ENCODE measurements at places on chromosomes 2 and 18.

DNA sequence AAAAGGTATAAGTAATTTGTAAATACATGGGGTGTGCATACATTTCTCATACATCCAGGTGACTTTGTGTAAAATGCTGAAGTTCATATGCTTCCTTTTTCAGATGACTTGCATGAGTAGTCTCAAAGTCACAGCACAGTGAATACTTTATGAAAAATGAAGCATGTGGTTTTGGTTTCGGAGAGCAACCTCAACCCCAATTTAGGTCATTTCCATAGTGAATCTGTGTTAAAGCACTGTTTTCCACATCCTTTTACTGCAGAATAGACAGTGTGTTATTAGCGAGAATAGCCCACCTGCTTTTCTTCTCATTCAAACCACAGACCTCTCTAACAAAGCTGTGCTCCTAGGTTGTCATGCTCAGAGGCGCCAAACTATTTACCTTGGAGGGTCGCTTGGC, 204.4 kb upstream of the RASGRP3 start:
- no peak for DNase-seq

DNA sequence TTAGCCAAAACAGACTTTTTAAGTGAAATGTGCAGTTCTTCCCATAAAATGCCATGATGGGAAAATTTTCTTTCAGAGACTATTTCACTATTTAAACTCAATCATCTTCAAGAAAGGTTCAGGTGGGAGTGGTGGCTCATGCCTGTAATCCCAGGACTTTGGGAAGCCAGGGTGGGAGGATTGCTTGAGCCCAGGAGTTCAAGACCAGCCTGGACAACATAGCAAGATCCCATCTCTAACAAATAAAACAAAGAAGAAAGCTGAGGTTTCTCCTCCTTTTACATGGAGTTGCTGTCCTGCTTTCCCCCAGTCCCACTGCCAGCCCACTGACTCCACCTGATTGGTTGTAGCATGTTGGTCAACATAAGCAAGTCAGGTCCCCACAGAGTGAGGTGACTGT, 25.8 kb upstream of the SOS1 start:
- DNase-seq: no peak

GRCh38 chr2:121359170-121359569, 74.2 kb upstream of the TFCP2L1 start:
- DNase-seq: no peak

DNA sequence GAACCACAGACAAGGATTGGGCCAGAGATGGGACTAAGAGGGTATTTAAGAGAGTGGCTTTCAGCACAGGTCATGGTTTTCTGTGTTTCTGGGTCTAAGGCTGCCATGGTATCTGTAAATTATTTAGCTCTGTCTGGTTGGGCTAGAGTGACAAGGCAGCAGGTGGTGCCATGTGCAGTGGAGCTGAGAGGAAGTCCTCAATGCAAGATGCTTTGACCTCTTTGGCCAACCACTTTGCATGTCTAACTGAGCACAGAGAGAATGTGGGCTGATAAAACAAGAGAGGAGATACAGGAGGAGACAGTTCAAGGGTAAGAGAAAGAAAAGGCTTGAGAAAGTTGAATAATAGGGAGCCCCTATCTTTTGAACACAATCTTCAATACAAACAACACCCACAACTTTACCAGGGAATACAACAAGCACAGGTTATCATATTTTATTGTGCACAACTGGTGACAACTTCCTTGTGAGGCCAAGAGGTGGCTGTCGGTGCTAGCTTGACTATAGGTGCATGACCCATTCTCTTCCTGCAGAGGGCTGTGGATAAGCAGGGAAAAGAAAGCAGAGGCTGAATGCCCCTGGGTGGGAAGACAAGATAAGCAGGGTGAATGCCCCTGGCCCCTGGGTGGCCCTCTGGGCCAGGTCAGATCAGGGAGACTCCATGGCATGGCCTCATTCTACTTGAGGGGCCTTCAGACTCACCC, 12.3 kb downstream of the FLACC1 start:
- no peak for DNase-seq

DNA sequence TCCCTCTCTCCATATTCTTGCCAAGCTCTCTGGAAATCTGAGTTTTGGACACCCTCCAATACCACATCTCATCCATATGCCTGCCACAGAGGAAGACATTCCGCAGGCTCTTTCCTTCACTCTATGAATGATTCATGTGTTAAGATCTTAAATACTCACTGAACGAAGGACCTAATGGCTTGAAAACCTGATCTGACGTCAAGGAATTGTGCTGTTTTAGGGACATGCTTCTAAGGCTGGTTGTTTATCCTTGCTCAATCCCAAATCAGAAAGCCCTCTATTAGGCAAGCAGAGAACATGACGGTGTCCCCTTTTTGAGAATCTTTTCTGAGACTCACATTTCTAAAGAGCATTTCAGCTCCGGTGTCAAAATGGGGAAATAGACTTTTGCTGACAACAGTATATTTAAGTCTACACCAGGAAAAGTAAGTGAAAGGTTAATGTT, 83.7 kb upstream of the GALNT5 start:
- no peak for DNase-seq

GRCh38 chr2:30867385-30867784, 60.1 kb upstream of the CAPN13 start:
- no peak for DNase-seq

DNA sequence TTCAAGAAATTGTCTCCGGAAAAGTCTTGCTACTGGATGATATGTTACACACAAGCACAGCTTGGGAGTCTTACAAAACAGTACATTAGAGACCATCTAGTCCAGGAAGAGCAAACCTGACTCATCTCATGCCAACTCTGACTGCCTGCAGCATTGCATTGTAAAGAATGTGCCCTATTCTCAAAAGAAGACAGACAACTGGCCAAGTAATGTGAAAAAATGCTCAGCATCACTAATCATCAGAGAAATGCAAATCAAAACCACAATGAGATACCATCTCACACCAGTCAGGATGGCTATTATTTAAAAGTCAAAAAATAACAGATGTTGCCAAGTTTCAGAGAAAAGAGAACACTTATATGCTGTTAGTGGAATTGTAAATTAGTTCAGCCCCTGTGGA, 42.7 kb upstream of the GORASP2 start:
- DNase-seq: no peak

- peak; percentile 55 for DNase-seq
Measured at GRCh38 chr2:112032689-112033465, 22.2 kb upstream of the TMEM87B start.

GRCh38 chr18:59067873-59068272, 71.8 kb upstream of the SEC11C start:
- DNase-seq: peak; percentile 55

DNA sequence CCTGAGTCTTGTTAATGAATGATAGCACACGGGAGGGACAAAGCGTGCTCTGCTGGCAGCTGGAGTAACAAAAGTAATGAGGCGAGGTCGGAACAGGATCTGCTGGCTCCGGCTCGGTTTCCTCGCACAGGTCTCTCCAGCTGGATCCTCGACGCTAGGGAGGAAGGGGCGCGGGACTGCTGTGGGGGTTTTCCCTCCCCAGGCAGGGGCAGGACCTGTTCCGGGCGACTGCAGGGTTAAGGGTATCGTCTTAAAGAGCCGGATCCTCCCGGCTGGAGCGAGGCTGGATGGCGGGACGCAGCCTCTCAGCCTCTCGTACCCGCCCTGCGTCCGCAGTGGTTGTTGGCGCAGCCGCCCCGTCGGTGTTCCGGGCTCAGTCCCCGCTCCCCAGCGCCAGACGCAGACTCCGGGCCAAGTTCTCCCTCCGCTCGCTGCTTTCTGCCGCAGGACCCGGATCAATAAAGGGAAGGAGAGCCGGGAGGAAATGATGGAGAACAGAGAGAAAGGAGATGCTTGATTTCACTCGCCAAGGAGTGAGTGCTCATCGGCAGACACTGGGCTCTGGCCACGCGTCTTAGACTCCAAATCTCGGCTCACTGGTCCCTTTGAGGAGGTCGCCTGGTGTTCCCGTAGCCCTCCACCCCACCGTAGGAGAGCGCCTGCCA, 1.1 kb upstream of the LIPG start:
- DNase-seq: peak; percentile 49

- DNase-seq: no peak
Measured at GRCh38 chr18:35038881-35039491, 2.2 kb upstream of the MAPRE2 start.

- no peak for DNase-seq
Measured at GRCh38 chr2:238790833-238791230, 57.1 kb upstream of the TWIST2 start.

DNA sequence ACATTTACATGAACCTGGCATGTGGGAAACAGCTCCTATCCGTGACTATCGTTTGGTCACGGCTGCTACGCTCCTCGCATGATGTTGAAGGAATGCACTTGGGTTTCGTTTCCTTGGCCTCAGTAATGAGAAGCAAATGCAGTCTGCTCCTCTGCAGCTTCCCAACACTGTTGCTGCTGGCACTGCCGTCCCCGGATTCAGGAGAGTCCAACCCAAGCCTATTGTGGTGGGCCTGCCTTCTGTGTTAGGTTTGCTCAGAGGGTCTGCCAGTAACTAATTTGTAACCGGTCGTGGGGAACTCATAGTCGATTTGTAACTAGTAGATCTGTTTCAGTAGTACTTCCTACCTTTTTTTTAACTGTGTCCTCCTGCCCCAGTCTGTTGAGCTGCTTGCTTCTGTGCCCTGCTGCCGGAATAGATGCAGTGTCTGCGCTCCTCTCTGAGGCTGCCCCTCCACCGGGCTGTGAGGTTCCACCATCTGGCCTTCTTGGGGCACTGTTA, 58.4 kb downstream of the WDSUB1 start:
- no peak for DNase-seq

GRCh38 chr2:44267796-44268648, 7.3 kb upstream of the SLC3A1 start:
- no peak for DNase-seq

DNA sequence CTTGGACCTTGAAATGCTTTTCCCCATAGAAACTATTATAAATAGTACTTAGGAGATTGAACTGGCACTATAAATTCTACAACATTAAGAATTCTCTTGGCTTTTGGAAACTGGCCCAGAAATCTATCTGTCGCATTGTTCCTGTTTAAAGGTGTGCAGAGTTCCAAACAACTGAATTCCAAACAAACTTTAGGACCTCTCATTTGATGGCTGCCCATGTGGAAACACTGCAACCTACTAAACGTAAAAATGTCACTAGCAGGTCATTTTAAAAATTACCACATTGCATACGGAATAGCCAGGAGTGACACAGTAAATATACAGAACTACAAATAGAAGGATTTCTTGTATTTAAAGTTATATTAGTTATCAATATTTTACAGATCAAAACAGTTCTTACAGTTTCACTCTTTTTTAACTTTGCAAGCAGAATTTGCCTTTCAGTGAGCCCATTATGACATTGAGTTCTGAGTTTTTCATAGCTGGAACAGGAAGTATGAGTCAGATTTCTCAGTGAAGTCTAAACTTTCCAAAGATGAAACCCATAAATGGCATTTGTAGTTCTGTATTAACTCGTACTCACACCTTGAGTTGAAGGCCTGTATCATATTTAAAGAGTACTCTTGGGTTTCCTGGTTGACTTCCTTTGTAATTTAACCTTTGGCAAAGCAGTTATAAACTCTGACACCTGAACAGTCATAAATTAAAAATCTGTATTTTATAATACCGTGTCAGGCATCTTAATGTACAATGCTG, 142.3 kb upstream of the BOD1L2 start:
- no peak for DNase-seq

- no peak for DNase-seq
Measured at GRCh38 chr2:206442474-206442832, 879 bp upstream of the ADAM23 start.

- no peak for DNase-seq
Measured at GRCh38 chr18:70154591-70155194, 50.8 kb downstream of the RTTN start.

GRCh38 chr2:102540882-102541281, 67.9 kb downstream of the SLC9A4 start:
- no peak for DNase-seq

DNA sequence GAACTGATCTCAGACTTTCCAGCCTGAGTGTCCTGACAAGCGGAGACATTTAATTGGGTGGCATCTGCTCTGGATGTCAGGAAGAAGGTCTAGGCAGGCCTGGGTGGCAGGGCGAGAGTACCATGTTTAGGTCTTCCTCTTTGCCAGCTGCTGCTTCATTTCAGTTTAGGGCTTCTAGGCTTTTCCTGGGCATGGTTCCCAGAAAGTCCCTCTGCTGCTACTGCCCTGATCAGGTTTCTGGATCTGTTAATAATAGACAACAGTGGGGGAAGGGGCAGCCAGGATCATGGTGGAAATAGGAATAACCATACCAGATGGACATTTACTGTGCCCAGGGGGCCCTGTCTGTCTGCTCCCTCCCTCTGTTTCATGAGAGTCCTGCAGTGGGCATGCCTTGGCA, 2.3 kb upstream of the PLCD4 start:
- DNase-seq: peak; percentile 18

GRCh38 chr2:45984896-45985473, 312.2 kb upstream of the EPAS1 start:
- no peak for DNase-seq

GRCh38 chr2:162232671-162233070, 10.6 kb downstream of the FAP start:
- no peak for DNase-seq

- DNase-seq: no peak
Measured at GRCh38 chr2:80464275-80464674, 159.7 kb upstream of the LRRTM1 start.

DNA sequence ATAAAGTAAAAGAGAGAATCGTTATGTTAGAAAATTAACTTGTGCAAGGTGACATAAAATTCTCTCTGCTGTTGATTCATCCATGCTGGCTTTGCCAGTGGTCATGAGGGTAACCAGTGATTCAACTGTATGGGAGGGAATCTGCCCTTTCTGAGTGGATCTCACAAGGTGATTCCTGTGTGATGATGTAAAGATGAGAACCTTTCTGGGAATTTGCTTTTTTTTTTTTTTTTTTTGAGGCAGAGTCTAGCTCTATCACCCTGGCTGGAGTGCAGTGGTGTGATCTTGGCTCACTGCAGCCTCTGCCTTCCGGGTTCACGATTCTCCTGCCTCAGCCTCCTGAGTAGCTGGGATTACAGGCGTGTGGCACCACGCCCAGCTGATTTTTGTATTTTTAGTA, 23.3 kb downstream of the RAB31 start:
- DNase-seq: no peak

GRCh38 chr2:2321200-2321540, 9.9 kb downstream of the MYT1L start:
- no peak for DNase-seq

GRCh38 chr18:31120594-31120993, 18.4 kb upstream of the DSC2 start:
- DNase-seq: no peak

DNA sequence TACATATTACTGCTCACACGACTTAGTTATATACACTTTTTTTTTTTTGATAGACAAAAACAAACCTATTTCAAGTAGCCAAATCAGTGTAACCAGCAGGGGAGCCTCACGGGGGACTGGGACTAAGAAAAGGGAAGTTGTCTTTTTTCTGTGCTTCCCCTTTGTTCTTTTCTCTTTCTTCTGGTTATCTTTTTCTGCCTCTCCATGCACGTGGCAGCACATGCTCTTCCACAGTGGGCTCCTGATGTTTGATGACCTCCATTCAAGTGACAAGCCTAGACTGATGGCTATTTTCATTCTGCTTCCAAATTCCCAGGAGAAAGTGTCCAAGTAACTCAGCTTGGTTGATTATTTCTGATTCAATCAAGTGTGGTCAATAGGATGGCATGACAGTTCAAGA, 98.2 kb upstream of the STK39 start:
- DNase-seq: no peak
